ENCODE measurements at places on chromosomes 2 and 18.

DNA sequence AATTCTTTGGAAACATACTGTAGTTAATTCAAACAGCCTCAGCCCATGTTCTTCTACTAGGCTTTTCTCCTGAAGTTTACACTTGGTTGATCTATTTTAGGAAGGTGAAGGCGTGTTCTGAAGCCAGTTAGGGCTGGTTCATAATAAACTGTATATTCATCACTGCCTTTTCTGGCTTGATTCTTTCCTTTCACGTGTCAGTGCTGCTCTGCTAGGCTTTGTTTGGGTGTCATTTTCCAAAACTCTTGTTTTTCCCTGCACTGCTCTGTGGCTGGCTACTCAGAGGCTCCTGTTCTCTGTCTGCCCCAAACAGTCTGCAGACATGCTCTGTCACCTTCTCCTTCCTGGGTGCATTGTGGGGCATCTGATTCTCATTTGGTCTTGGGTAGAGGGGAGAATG, 136.1 kb downstream of the PARD3B start:
- DNase-seq, result no peak

DNA sequence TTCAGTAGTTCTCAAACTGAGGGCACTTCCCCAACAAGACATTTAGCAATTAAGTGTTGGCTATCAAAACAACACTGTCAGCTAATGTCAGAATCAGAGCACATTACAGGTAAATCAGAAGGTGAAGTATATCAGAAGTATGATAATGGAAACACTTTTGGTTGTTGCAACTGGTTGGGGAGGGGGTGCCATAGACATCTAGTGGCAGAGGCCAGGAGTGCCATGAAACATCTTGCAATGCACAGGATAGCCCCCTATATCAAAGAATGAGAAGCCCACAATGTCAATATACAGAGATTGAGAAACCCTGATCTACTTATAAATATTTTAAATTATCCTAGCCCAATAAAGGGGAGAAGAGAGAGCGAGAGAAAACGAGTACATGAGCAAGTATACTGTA, 4.9 kb upstream of the XPO1 start:
- DNase-seq, result no peak

- DNase-seq, result no peak
Observed at GRCh38 chr2:19733951-19734425, 167.8 kb downstream of the TTC32 start.

- no peak for DNase-seq
Observed at GRCh38 chr2:186590759-186591505, 1.1 kb downstream of the ITGAV start.

DNA sequence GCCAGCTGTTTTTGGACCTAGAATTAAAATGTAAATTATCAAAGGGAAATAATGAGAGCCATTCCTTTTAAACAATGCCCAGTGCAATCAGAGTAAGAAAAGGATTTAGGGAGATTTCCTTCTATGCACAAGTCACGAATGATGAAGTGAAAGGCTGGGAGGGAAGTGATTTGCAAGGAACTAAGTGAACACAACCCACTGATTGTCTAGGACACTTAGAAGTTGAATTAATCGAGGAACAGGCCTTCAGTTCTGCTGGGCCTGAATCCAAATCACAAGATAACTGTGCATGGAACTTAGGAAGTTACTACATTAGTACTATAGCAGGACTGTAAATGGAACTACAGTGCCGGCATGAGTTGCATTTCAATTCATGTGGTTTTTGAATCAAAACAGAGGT, 17.7 kb downstream of the MAP2 start:
- no peak for DNase-seq

GRCh38 chr18:76370201-76370600, 124.8 kb downstream of the ZNF516 start:
- no peak for DNase-seq

DNA sequence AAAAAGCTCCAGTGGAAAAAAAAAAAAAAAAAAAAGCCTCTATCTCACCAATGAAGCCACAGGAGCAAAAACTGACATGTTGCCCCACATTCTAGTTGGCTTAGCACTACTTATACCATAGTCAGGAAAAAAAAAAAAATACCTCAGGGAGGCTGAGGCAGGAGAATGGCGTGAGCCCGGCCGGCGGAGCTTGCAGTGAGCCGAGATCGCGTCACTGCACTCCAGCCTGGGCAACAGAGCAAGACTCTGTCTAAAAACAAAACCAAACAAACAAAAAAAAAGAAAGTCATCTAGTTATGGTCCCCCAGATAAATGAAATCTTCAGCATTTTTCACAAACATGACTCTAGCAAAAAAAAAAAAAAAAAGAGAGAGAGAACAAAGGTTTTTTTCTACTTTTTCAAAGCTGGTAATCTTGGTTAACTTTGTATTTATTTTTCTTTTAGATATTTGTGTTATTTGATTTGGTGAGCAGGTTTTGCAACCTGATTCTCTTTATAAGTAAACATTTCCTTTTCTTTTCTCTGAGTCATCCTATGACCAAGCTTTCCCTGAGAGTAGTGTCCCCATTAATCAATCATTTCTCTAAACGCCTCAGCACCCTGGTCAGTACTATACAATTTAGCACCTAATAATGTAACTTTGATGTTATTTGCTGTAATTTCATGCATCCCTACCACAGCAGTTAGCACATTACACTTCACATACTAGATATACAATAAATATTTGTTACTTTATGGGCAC, 273.7 kb upstream of the PIK3C3 start:
- DNase-seq, result no peak

DNA sequence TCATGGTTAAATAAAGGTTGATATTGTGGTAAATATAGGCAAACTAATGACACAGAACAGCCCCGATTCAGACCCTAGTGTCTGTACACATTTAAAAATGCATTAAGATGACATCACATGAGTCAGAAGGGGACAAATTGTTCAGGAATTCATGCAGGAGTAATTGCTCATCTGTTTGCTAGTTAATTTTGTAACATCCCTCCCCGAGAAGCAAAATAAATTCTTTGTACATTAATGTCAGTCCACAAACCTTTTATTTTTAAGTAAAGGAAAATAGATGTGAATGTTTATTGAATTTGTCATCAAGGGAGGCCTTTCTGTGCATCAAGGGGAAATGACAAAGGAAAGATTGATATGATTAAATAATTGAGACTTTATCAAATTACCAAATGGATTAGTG, 69.9 kb downstream of the SH3BP4 start:
- no peak for DNase-seq

DNA sequence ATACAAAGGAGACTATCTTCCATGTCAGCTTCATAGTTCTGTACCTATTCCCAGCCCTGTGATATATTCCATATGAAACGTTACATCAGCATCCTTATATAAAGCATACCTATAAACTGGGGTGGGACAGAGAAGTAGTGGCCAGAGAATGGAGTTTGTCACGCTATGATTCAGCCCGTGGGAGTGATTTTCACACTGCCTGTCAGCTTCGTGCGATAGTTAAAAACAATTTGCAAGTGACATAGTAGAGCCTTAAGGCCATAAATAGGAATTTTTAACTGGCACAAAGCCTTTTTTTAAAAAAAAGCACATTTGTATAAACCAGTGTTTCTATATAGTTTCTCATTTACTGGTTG, 30.2 kb downstream of the PKP4 start:
- DNase-seq, result no peak

- DNase-seq, result no peak
Observed at GRCh38 chr2:85264471-85264870, 63.3 kb downstream of the TGOLN2 start.

DNA sequence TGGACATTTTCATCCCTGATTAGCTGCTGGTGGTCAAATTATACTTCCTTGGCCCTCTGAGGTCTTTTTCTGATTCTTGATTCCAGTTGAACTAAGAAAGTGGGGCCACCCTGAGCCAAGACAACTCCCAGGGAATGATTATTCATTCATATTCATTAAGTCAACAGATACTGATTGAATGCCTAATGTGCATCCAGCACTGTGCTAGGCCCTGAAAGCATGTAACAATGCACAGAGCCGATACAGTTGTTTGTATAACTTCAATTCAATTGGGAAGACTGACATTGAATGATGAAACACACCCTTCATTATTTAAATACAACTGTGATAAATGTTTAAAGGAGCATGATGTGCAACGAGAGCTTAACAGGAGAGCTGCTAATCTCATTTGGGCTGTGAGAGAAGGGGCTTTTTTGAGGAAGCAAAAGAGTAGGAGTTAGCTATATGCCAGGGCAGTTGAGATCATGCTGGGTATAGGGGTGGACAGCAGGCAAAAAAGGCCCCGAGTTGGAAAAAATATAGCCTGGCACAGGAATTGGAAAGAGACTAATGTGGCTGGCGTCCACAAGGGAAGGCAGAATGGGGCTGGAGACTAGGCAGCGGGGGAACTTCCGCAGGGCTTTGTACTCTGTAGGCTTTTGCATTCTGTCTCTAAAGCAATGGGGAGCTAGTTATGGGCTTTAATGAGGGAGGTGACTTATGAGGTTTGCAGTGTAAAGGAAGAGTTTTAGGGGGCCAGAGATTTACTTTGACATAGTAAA, 57.2 kb upstream of the ACVR1 start:
- DNase-seq, result no peak

- DNase-seq, result no peak
Observed at GRCh38 chr2:200161458-200161857, 145.0 kb upstream of the SPATS2L start.

DNA sequence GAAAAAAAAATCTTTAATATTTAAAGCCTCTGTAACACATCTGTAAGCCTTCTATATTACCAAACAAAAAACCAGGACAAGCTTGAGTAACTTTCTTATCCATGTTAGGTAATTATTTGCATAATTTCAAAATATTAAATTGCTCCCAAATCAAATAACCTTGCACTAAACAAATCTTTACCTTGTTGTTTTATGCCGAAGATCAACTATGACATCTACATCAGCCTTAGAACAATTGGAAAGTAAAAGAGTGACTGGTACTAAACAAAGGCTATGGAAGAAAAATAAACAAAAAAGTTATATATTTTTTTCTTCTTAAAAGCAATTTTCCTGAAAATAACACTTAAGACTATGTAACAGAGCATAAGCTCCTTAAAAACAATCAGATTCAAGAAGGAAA, 71.2 kb upstream of the SLC25A52 start:
- DNase-seq, result no peak

DNA sequence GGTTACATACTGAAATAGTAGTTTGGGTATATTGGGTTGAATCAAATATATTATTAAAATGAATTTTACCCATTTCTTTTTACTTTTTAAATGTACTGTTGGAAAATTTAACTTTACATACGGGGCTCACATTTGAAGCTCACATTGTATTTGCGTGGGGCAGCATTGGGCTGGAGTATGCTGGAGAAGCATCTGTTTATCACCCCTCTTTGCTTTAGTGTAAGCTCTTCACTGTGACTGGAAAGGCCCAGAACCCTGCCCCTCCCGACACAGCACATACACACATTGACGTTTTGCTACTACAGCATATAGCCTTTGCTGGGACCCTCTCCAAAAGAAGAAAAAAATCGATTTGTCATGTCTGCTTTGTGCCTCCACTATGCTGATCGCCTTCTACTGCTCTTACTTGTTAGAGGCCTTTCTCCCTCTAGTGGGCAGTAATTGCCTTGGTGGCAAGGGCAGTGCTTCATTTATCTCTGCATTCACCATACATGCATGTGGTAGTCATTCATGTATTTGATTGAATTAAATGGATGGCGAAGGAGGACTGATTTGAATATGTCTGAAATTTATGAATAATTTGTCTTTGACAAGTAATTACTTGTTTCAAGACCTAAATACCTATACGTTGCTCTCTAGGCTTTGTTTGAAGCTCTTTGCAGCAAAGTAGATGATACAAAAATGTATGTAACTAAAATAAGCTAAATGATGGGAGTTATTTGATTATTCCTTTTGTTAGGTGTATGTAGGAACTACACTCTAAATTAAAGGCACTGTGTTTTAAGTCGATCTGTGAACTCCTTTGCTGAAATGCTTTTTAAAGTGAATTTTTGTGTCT, 37.4 kb downstream of the VAPA start:
- peak; percentile 57 for DNase-seq

DNA sequence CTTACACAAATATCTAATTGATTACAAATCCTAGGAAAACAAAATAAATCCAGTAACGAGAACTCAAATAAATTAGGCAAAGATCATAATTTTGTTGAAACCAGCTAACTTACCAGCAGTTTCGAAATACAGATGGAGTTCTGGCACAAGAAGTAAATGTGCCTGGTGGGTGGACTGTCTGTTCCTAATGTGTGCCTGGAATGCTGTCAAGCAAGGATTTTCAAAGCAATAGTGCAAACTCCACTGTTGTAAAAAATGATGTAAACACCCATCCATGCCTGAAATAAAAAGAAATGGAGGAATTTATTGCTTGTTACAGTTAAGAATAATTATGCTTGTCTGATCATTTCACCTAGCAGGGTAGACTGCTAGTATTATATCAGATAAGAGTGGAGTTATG, 423.9 kb upstream of the MAP2 start:
- DNase-seq, result no peak

- DNase-seq, result no peak
Observed at GRCh38 chr2:103526757-103527156, 764.9 kb downstream of the TMEM182 start.

DNA sequence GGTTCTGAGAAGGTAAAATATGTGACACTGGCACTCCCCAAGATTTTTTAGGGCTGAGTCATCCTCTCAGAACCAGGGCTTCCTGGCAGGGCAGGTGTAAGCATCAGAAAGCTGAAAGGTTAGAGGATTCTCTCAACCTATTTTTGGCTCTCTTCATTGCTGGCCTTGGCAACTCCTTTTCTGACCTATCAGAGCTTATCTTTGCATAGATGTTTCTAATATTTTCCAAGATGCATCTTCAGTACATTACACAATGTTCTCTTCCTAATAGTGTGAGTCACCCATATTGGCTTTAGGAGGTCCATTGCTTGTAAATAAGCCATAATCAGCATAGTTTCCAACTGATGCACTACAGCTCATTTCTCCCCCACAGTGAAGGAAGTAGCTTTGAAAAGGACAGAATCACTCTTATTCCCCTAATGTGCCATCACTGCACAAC, 2008.4 kb upstream of the PIK3C3 start:
- DNase-seq, result no peak

- peak; percentile 86 for DNase-seq
Observed at GRCh38 chr2:226423498-226423960, 376.1 kb downstream of the IRS1 start.

DNA sequence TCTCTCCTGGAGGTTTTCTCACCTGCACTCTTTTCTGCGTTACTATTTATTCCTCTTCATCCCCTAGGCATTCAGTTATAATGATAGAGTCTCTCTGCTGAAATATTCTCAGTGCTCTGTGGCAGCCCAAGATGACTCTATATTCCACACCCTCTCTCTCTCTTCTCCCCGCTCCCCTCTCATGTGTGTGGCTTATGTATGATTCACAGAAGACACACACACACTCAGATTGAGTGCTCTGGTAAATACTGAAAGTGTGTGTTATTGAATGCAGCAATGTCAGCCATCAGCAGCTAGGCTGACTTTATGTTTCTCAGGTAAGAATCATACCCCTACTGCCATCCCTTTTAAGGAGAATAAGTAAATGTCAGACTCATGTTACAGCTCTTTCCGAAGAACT, 201.2 kb downstream of the SLC4A10 start:
- DNase-seq, result no peak

DNA sequence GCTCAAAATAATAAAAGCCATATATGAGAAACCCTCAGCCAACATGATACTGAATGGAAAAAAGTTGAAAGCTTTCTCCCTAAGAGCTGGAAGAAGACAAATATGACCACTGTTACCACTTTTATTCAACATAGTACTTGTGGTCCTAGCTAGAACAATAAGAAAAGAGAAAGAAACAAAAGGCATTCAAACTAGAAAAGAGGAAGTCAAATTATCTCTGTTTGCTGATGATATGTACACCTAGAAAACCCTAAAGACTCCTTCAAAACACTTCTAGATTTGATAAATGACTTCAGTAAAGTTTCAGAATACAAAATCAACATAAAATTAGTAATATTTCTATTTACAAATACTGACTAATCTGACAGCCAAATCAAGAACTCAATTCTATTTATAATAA, 328.8 kb upstream of the GCFC2 start:
- DNase-seq, result no peak

All from MV-4-11 (cell line).